ENCODE measurements at places on chromosomes 2 and 18.

- no peak overlapping the region for H3K4me3 ChIP-seq
- DNase-seq: no peak
- H3K27me3 ChIP-seq: no peaks in the 10 kb centered on the region
- no peak overlapping the region for H3K27ac ChIP-seq
Observed at GRCh38 chr18:27528925-27529521, 343.9 kb upstream of the CHST9 start.

DNA sequence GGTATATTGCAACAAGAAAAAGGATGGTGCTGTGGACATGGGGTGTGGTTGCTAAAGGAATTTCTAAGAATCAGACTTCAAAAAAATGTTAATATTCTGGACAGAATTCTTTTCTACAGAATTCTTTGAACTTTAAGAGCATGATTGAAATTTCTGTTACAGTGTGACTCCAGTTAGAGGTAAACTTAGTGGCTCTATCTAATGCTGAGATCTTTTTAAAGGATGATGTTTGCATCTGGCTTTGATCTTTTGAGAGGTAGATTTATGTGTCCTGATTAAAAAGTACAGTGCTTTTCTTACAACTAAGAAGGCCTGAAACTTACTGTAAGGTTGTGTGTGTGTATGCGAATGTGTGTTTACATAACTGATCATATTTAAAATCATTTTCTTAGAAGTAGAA, 25.4 kb downstream of the NCK2 start:
- H3K4me1 ChIP-seq: no peaks in the 10 kb centered on the region
- H3K27me3 ChIP-seq: no peaks in the 10 kb centered on the region
- no peaks in the 10 kb centered on the region for H3K36me3 ChIP-seq
- no peak for DNase-seq

GRCh38 chr2:26444236-26444635, 33.7 kb downstream of the OTOF start:
- no peaks in the 10 kb centered on the region for H3K36me3 ChIP-seq
- H3K4me1 ChIP-seq: no peaks in the 10 kb centered on the region
- H3K27me3 ChIP-seq: no peaks in the 10 kb centered on the region
- H3K4me3 ChIP-seq: no peak overlapping the region
- DNase-seq: no peak
- no peak overlapping the region for H3K27ac ChIP-seq

- no peak within 1 kb of the TSS for H3K27ac ChIP-seq
- no peaks in the 10 kb centered on the region for H3K27me3 ChIP-seq
- H3K36me3 ChIP-seq: no peaks in the 10 kb centered on the region
- H3K4me1 ChIP-seq: peaks cover 7% of the 10 kb centered on the region
- peak within 1 kb of the TSS; percentile 43 for H3K4me3 ChIP-seq
- DNase-seq: no peak
Observed at GRCh38 chr2:231530099-231531011, at the start of gene NMUR1. Gene NMUR1, minus strand, starts transcription at chr2:231530445. Its CDS starts 84 bp downstream, at chr2:231530361.

GRCh38 chr2:20868377-20868776, 45.5 kb upstream of the LDAH start:
- no peaks in the 10 kb centered on the region for H3K4me1 ChIP-seq
- H3K27ac ChIP-seq: no peak overlapping the region
- H3K4me3 ChIP-seq: no peak overlapping the region
- H3K27me3 ChIP-seq: no peaks in the 10 kb centered on the region
- H3K36me3 ChIP-seq: no peaks in the 10 kb centered on the region

DNA sequence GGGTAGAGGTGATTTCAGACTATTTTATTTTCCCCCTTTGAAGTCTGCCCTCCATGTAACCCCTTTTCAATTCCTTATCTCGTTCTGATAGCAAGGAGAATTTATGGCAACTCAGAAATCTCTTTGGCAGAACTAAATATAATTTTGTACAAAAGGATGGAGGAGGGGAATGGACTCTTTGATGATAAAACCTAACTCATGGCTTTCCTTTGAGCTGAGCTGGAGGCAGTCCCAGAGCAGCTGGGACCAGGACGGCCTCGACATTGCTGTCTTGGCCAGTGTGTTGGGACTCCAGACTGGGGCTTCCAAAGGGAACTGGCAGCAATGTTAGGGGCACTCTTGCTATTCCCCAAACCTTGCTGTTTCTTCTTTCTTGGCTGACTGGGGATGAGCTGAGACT, 47.7 kb downstream of the PAX8 start:
- H3K27me3 ChIP-seq: no peaks in the 10 kb centered on the region
- H3K4me3 ChIP-seq: no peak overlapping the region
- DNase-seq: no peak
- no peak overlapping the region for H3K27ac ChIP-seq

Measured in breast epithelium (tissue), 4 donors.